Uterus (tissue), 4 donors: ENCODE measurements at places on chromosomes 5 and 9. TPM values are rescaled to one million over a fixed set of nuclear protein-coding genes. Genes with fewer than 3 reads are reported as not detected.

Gene SPINK13
- total RNA-seq, result not detected

Gene FAM169A
- total RNA-seq, result 6.5 TPM

Gene MAP1B
- total RNA-seq, result 128 TPM

Gene SLCO6A1
- total RNA-seq, result not detected

Gene ECSCR
- total RNA-seq, result 68.9 TPM

GRCh38 chr9:92010705-92011536 lies 60.9 kb upstream of the ROR2 start:
- DNase-seq, result no peak
- H3K36me3 ChIP-seq, result no peaks in the 10 kb centered on the region
- no peaks in the 10 kb centered on the region for H3K27me3 ChIP-seq
- H3K4me3 ChIP-seq, result no peak overlapping the region
- H3K27ac ChIP-seq, result no peak overlapping the region

GRCh38 chr5:158722940-158723339 lies 376.8 kb downstream of the EBF1 start:
- H3K27me3 ChIP-seq, result no peaks in the 10 kb centered on the region
- no peak overlapping the region for H3K4me3 ChIP-seq
- no peak overlapping the region for H3K27ac ChIP-seq

DNA sequence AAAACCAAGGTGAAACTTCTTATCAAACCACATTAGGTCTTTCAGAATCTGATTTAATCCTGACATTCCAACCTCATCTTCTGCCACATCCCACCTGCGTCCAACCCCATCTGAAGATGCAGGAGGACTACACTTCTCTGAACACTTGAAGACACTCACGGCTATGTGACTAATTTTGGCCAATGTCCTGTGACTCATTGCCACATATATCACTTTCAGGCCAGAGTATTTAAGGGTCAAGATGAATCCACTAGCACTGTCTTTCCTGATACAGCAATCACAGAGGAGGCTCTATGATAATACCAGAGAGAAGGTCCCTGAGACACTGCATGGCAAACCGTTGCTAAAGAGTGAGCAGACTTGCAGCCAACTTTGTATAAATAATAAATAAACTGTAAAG lies 323.4 kb downstream of the NR2F1-AS1 start:
- no peak overlapping the region for H3K4me3 ChIP-seq
- no peaks in the 10 kb centered on the region for H3K36me3 ChIP-seq
- H3K27me3 ChIP-seq, result no peaks in the 10 kb centered on the region

DNA sequence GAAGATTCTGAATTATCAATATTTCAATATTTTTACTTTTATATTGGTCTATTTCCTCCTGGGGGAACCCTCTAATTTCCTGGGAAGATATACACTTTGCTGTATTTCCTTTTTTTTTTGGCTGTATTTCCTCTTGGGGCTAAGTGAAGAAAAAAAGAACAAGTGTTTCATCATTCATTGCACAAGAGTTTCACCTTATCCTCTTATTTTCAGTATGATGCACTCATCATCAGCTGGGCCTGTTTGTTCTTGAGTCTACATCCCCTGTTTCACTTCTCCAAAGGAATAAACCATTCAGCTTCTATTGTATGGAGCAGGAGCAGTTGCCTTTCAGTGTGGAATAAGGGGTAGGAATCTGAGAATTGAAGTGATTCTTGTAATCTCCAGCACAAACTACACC lies 210.8 kb downstream of the FAM170A start:
- H3K4me1 ChIP-seq, result no peaks in the 10 kb centered on the region
- H3K4me3 ChIP-seq, result no peak overlapping the region
- H3K27ac ChIP-seq, result no peak overlapping the region
- H3K36me3 ChIP-seq, result no peaks in the 10 kb centered on the region
- no peaks in the 10 kb centered on the region for H3K27me3 ChIP-seq

- no peaks in the 10 kb centered on the region for H3K4me1 ChIP-seq
- no peaks in the 10 kb centered on the region for H3K36me3 ChIP-seq
- H3K27me3 ChIP-seq, result no peaks in the 10 kb centered on the region
- H3K4me3 ChIP-seq, result no peak overlapping the region
- no peak for DNase-seq
These were observed 473.8 kb upstream of the PTPRD start for GRCh38 chr9:11086561-11086960.

- H3K36me3 ChIP-seq, result no peaks in the 10 kb centered on the region
- H3K27ac ChIP-seq, result no peak overlapping the region
- H3K27me3 ChIP-seq, result no peaks in the 10 kb centered on the region
- DNase-seq, result no peak
- no peaks in the 10 kb centered on the region for H3K4me1 ChIP-seq
These were observed 99.0 kb upstream of the GNA14 start for GRCh38 chr9:77747163-77747562.

DNA sequence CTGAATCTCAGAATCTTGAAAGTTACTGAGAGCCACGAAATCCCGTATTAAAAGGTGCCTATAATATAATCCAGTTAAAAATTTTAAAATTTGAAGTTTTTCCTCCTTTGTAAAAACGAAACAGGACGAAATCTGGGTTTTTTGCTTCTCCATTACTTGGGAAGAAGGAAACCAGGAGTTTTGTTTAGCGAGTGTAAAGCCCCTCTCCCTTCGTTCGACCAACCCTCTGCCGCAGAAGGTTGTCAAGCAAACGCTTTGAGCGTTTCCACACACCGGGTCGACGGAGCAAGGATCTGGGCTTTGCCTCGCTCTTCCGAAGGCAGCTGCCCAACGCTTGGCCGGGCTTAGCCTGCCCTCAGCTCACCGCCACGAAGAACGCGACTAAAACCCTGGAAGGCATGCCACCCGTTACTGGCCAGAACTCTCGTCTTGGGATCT lies 1.6 kb upstream of the FOXE1 start:
- H3K4me3 ChIP-seq, result no peak overlapping the region
- no peak overlapping the region for H3K27ac ChIP-seq
- H3K4me1 ChIP-seq, result no peaks in the 10 kb centered on the region
- no peak for DNase-seq

GRCh38 chr9:22307013-22307711 lies 139.5 kb upstream of the DMRTA1 start:
- no peaks in the 10 kb centered on the region for H3K4me1 ChIP-seq
- no peaks in the 10 kb centered on the region for H3K36me3 ChIP-seq
- H3K27ac ChIP-seq, result no peak overlapping the region
- DNase-seq, result no peak
- H3K27me3 ChIP-seq, result no peaks in the 10 kb centered on the region
- no peak overlapping the region for H3K4me3 ChIP-seq
